Breast epithelium (tissue), 4 donors: ENCODE measurements at places on chromosomes 6 and 20. TPM values are rescaled to one million over a fixed set of nuclear protein-coding genes. Genes with fewer than 3 reads are reported as not detected.

VGLL2 gene
- not detected for total RNA-seq

RAB5IF gene
- total RNA-seq: 79.9 TPM

CYP39A1 gene
- 1.6 TPM for total RNA-seq

HTR1E gene
- total RNA-seq: not detected

RHAG gene
- total RNA-seq: not detected
